ENCODE measurements at places on chromosomes 12 and 14.

DNA sequence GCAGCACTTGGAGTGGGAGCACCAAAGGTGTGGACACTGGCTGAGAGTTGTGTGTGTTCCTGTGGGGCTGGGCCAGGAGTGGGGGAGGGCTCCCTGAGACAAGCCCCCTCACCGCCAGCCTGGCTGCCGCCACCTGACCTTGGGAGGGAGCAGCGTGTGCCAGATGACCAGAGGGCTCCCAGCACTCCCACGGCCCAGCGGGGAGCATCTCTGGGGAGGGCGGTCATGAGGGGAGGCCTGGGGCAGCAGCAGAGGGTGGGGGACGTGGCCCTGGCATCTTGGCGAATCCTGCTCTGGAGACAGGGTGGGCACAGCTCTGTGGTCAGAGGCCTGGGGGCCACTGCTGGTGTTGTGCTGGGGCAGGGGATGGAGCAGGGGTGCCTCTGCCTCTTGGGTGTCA lies 10.7 kb downstream of the CEP170B start:
- DNase-seq, result no peak

DNA sequence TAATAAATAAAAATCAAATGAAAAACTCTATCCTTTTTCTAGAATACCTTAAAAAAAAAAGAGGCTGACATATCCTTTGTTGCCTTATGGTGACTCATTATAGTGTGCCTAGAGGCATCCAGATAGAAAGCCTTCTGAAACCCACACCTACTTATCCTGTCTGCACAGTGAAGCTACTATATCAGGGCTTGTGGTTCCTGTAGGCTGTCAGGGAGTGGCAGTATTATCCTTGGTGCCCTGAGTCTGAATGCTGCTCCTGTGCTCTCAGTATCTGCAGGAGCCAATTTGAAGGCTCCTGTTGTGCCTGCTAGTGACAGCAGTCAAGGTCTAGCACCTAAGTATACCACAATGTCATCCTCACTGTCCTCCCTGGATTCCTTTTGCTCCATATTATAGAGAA lies 168.4 kb upstream of the AVPR1A start:
- DNase-seq, result no peak

- no peak for DNase-seq
These were observed 214.1 kb downstream of the FBXL14 start for GRCh38 chr12:1380171-1380851.

DNA sequence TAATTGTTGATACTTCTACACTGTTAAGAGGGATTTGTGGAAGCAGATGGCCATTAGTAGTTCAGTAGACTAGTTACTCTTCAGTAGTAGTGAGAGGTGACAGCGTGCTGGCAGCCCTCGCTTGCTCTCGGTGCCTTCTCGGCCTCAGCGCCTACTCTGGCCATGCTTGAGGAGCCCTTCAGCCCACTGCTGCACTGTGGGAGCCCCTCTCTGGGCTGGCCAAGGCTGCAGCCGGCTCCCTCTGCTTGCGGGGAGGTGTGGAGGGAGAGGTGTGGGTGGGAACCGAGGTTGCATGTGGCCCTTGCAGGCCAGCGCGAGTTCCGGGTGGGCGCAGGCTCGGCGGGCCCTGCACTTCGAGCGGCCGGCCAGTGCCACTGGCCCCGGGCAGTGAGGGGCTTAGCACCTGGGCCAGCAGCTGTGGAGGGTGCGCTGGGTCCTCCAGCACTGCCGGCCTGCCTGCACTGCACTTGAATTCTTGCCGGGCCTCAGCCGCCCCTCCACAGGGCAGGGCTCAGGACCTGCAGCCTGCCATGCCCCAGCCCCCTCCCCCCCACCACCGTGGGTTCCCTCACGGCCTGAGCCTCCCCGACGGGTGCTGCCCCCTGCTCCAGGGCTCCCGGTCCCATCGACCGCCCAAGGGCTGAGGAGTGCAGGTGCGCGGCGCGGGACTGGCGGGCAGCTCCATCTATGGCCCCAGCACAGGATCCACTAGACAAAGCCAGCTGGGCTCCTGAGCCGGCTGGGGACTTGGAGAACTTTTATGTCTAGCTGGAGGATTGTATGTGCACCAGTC lies 139.3 kb downstream of the NUBPL start:
- DNase-seq, result no peak

DNA sequence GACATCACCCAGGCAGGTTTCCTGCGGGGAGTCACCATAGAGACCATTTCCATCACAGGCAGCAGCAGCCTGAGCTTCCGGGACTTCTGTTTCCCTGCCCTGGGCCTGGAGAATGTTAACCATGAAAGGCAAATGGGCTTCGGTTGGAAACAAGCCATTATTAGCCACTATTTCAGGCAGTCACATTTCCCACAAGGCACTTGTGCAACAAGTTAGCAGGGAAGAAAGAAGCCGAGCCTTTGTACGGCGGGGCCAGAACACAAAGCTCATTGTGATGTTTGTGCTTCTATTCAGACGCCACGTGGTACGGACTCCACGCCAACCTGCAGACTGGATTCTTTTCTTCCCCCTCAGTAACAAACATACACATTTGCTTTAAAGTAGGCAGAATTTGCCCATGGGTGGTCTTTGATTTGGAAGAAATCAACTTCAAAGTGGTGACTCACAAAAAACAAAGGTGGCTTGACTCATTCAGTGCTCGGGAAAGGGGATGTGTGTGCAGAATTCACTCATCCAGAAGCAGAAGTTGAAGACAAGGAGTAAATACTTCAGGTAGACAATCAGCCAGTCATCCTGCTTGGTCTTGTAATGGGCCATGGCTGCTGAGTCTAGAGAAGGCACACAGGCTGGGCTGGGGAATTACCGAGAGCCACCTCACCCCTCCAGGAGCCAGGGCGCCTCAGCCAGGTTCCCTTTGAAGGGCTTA lies 154.2 kb upstream of the PRMT8 start:
- DNase-seq, result no peak

DNA sequence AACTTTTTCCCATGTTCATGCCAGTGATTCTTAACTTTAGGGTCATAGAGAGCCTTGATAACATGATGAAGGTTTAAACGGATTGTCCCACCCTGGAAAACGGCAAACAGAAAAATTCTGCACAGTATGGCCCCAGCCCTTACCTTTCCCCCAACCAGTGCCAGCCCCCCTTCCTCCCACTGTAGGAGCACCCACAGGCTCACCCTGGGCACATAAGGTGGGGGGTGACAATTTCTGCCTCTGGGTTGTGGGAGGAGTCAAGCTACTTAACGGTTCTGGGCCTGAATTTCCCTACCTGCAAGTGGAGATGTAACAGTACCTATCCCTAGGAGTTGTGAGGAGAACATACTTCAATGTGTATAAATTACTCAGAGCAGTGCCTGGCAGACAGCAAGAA lies 18.0 kb downstream of the XRCC3 start:
- DNase-seq, result no peak

GRCh38 chr12:12926571-12927071 lies 25.3 kb downstream of the GPRC5D start:
- no peak for DNase-seq

Measured in stimulated activated CD8-positive, alpha-beta memory T cell treated with anti-CD3 and anti-CD28 coated beads, Interleukin-4, amount 100 ng/mL, for 1 hour (primary cell).